Mesothelial cell of epicardium (in vitro differentiated cells): ENCODE measurements at places on chromosomes 5 and 9.
A peak's percentile ranks its signal among the peaks of the same experiment; 100 is the strongest.

GRCh38 chr9:114968671-114969070 lies 38.3 kb upstream of the TNFSF8 start:
- DNase-seq: no peak

GRCh38 chr5:129172580-129172979 lies 78.0 kb downstream of the ISOC1 start:
- DNase-seq: no peak

DNA sequence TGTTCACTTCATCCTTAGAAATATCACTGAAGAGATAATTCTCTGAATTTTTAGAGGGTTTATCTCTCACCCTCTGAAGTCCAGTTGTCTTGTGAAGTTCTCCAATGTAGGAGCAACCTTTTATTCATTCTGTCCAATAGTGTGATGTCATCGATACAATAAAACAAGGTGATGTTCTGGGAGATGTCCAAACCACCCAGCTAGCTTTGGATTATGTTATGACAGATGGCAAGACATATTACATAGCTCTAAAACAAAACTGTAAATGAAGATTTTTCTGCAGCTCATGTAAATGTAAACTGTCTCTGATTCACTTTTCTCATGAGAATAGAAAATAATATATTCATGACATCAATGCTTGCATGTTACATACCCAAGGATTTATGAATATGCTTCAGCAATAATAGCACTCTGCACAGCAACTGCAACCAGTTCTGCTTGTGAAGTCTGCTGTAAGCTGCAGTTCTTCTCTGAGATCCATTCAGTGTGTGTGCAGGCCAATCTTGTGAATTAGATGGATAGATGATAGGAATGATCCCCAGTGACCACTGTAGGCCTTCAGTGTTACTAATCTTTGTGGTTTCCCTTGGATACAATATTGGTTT lies 172.6 kb upstream of the CDH12 start:
- no peak for DNase-seq

DNA sequence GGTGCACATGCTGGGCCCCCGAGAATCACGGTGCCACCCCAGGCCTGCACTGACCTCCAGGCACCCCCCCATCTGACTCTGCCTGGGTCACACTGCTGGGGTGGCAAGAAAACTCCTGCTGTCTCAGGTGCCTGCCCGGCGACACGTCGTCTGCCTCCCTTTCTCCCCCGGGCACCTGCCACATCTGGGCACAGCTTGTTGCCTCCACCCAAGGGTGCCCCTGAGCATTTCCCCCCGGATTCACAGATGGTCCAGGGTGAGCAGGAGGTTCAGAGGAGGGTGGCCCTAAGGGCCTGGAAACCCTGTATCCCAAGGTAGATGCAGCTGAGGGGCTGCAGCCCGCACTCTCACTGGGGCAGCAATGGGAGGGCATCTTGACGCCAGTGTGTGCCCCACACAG lies 14.9 kb upstream of the QSOX2 start:
- DNase-seq: no peak

- no peak for DNase-seq
These were observed 61.8 kb upstream of the CPLX2 start for GRCh38 chr5:175809531-175810121.

- DNase-seq: no peak
These were observed 104.9 kb downstream of the MARCHF3 start for GRCh38 chr5:126925482-126925881.

DNA sequence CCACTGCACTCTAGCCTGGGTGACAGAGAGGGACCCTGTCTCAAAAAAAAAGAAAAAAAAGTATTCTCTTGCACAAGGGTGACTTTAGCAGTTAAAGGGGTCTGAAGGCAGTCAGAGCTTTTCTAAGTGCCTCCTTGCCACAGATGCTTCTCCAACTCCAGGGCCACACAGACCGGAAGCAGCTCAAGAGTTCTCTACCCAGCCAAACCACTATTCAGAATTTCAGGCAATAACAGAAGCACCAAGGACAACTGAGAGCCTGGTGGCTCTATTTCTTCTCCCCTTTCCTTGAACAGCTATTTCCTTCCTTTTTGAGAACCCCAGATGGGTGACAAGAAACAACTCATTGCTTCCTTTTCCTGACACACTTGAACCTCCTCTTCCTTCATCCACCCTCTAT lies 2.2 kb downstream of the FAM219A start:
- DNase-seq: no peak

DNA sequence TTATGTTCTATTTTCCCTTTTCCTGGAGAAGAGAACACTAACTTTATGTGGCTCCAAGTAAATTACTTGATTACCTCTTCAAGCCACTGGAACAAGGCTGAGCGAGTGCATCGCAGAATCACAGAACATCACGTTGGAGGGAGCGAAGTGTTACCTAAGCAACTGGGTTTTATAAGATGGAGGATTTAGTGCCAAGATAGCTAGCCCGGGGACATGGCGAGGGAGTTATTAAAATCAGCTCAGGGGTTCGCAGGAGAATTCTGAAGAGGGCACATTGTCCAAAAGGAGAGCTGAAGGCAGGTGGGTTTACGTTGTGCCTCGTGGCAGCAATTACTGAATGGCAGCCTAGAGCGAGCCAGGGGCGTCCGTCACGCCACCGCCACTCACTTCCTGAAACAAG lies 563.2 kb upstream of the ADAMTS16 start:
- DNase-seq: no peak

DNA sequence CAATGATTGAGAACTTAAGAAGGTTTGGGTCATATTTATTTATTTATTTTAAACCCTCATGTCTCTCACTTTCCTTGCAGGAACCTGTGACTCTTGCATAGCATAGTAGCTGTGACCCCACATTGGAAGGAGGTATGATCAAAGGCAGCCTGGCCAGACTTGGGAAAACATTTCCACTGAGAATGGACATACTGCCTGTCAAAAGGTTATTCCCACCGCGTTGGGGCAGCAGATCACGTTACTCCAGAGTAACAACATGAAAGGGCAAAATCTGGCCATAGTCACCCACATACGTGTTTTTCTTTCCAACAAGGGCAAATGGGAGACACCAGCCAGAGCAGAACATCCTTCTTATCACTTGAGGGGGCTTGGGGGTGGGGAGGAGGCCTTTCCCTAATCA lies 95.7 kb downstream of the ARL15 start:
- DNase-seq: no peak

DNA sequence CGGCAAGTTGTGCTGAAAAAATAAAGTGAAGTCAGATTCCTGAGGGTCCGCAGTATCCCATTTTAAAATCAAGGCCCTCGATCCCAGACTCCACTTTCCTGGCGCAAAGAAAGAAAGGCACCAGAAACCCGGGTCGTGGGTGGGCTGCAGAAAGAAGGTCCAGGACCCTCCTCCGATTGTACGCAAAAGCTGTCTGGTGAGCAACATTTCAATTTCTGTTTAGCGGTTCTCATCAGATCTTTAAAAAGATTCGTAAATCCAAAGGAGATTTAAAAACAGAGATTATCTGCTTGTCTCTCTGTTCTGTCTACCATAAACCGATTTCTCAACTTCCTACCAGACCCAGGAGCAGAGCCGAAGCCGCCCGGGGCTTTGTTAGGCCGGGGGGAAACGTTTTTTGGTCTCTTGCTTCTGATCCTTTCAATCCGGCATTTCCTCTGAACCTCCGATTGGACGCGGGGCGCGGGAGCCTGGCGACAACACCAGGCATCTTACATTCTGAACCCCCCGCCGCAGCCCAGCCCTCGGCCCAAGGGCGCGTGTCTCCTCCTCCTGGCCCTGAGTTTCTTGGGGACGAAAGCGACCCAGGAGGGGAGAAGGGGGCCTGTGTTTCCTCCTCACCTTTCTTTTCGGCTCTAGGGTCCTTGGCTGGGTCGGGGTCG lies 746 bp downstream of the NKX2-5 start:
- peak; percentile 45 for DNase-seq

DNA sequence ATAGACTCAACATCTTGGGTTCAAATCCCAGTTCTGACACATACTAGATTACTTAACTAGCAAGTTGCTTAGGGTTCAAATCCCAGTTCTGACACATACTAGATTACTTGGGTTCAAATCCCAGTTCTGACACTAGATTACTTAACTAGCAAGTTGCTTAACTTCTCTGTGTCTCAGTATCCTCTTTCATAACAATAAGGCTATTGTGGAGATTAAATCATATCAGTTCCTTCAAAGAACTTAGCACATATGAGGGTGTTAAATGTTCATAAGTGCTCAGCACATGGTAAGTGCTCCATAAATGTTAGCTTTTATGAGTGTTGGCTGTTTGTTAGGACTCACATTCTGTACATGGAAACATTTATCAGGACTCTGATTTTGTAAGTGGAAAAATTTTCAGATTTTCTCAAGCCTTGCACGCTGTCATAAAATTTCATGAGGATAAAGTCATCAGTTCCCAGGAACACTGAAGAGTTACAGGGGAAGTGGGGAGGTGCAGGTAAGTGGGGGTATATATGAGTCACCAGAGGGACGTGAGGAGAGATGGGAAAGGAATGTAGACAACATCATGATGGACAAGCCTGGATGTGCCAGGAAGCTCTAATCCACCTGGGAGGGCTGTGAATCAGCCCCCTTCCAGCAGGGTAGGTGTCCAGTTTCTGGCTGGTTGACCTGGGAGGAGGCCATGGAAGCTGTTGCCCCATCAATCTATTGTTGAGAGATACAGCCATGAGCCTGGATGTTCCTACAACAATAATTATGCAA lies 532.2 kb upstream of the WWC1 start:
- no peak for DNase-seq

DNA sequence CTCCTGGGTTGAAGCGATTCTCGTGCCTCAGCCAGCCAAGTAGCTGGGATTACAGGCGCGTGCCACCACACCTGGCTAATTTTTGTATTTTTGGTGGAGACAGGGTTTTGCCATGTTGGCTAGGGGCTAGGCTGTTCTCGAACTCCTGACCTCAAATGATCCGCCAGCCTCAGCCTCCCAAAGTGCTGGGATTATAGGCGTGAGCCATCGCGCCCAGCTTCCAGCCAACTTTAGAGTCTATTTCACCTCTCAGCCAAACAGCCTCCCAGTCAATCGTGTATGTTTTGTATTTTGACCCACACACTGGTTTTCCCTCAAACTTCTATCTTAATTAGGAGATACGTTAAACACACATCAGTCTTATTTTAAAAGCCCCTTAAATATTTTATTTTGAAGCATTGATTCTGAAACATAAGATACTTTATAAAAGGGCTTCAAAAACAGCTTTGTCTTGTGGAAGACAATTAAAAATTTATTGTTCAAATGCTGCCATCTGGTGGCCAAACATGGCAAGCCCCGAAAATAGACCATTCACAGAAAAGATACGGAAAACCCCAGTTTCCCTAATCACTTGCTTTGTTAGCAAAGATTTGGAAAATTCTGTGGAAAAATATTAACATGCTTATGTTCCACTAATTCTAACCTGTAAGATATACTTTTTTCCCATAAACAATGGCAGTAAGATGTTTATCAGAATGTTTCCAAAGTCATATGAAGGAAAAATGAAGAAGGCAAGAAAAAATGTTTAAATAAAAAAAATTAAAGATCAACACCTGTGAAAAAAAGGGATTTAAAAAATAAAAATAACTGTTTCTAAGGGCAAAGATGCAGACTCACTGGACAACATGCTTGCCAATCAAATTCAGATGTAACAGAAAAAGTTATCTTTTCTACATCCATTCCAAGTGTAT lies 33.1 kb downstream of the APTX start:
- no peak for DNase-seq

GRCh38 chr5:143564417-143564816 lies 160.9 kb upstream of the NR3C1 start:
- no peak for DNase-seq

- DNase-seq: no peak
These were observed 8.4 kb upstream of the PHYHD1 start for GRCh38 chr9:128912270-128912853.

DNA sequence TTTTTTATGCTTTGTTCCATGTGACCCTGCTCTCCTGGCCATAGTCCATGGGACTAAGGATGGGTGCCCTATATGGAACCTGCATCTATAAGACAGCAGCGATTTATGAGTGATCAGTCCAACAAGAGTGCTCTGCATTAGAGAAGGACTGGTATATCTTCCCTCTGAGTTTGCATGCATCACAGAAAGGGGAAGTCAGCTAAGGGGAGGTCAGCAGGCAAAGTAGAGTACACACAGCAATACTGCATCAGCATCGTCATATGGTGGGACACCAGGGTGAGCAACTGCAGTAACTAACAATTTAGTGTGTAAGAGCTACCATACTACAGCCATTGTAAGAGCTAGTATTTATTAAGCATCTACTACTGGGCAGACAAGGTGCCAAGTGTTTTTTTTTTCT lies 311.3 kb downstream of the NDUFS4 start:
- no peak for DNase-seq

DNA sequence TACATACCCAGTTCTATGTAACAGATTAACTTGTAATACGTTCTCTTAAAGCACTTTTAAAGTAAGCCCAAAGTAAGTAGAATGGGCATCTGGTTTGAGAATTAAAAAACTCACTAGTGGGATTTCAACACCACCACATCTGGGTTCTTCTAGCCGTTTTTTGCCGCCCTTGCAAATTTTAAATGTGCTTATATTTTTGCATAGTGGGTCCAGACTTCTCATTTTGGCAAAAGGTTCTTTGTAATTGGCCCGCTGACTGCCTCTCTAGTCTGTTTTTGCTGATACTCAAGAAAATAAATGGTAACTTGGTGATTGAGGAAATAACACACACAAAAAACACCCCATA lies 582 bp upstream of the FBXO4 start:
- no peak for DNase-seq

- no peak for DNase-seq
These were observed 24.0 kb downstream of the HNRNPK start for GRCh38 chr9:83956086-83956435.

GRCh38 chr5:51225789-51226742 lies 157.2 kb upstream of the ISL1 start:
- DNase-seq: peak; percentile 49

- DNase-seq: no peak
These were observed 11.1 kb downstream of the GAPVD1 start for GRCh38 chr9:125272697-125273096.

DNA sequence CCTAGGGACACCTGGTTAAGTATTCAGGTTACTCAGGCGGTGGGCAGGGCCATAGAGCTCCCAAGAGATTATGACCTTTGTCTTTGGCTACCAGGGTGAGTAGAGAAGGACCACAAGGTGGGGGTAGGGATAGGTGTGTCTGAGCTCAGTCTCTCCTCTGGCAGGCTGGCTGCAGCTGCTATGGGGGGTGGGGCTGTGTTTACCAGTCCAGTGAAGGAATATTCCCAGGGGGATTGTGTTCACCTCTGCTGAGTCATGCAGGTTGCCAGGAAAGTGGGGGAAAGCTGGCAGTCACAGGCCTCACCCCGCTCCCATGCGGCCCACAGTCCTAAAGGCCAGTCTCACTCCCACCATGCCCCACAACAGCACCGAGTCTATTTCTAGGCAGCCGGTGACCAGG lies 53.6 kb upstream of the POU5F2 start:
- no peak for DNase-seq

GRCh38 chr5:95083606-95084005 lies 201.3 kb downstream of the MCTP1 start:
- DNase-seq: no peak

- no peak for DNase-seq
These were observed 4.0 kb upstream of the MEGF9 start for GRCh38 chr9:120718316-120718715.
